ENCODE measurements at places on chromosomes 1 and 21.
A peak's percentile ranks its signal among the peaks of the same experiment; 100 is the strongest.

DNA sequence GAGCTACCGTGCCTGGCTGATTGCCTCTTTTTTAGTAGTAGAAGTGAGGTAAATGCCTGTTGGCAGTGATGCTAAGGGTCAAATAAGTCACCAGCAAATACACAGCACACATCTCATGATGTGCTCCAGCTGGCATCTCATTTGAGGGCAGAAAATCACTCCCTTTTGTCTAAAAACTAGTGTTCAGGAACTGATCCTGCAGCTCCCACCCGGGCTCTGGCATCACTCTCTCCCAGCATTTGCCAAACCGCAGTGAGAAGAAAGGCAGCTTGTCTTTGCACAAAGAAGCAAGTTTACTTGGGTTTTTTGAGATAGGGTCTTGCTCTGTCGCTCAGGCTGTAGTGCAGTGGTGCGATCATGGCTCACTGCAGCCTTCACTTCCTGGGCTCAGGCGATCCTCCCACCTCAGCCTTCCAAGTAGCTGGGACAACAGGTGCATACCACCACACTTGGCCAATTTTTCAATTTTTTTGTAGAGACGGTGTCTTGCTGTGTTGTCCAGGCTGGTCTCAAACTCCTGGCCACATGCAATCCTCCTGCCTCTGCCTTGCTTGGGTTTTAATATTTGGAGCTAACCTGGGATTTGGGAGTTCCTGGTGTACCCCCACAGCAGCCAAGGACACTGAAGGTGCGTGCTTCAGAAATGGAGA lies 4.1 kb downstream of the RBP7 start:
- no peak for DNase-seq

DNA sequence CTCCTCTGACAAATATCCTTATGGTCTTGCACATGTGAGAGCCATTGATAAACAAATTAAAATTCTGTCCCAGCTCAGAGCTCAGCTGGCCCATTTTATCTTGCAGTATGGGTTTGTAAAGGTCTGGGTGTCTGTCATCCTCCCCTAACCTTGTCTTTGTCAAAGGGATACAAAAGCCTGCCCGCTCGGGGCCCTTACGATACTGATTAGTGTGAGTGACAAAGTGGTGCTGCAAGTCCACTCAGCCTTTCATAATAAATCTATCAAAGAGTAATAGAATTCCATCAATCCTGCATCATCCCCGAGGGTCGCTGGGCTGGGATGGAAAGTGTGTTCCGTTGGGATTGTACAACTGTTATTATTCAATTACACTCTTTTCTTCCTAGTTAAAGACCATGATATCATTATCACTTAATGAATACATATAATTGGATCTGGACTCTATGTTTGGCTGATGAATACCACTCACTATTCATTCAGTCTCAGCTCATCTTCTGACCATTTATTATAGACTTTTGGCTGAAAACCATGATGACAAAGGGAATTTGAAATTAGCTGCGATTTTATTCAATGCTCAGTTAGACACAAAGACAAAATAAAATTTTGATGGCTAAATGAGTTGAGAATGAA lies 122.5 kb upstream of the FOXD3 start:
- no peak for DNase-seq

DNA sequence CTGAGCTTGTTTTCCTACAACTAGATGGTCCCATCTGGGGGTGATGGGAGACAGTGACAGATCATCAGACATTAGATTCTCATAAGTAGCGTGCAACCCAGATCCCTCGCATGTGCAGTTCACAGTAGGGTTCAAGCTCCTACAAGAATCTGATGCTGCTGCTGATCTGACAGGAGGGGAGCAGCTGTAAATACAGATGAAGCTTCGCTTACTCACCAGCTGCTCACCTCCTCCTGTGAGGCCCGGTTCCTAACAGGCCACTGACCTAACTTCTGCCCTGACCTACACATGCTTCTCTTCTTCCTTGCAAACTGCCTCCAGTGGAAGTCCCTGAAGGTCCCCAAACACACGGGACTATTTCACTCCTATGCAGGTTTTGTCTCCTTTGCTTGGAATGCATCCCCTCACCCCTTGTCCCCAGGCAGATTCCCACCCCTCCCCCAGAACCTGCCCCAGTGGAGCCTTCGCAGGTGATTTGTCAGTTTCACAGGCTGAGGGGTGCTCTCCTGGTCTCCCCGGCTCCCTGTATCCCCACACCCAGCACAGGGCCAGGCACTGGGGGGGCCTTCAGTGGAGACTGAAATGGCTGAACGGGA lies 5.7 kb upstream of the ZBTB48 start:
- no peak for DNase-seq

DNA sequence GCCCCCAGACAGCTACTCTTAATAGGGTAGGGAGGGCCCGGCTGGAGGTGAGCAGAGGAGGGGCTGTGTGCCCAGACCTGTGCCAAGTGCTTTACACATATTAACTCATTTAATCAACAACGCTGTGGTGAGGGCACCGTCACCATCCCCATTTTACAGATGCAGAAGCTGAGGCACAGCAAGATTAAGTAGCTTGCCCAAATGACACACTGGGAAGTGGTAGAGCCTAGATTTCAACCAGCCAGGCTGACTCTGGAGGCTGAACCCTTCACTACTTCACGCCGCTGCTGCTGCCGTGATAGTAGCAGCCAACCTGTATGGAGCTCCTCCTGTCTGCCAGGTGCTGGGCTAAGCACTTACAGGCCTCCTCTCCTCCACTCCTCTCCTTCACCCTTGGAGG lies 127.2 kb downstream of the PTPRU start:
- peak; percentile 3 for DNase-seq

DNA sequence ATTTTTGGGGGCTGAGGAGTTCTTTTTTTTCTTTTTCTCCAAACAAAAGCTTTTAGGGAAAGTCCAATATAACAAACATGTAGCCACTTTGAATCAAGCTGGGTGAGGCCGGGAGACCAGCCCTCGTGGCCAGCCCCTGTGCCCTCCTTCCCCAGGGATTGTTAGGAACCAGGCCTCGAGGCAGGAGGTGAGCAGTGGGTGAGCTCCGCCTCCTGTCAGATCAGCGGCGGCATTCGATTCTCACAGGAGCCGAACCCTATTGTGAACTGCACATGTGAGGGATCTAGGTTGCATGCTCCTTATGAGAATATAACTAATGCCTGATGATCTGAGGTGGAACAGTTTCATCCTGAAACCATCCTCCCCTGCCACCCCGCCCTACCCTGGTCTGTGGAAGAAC lies 41.8 kb upstream of the TTC22 start:
- no peak for DNase-seq

- no peak for DNase-seq
These were observed 50.7 kb downstream of the WNT9A start for GRCh38 chr1:227896710-227897655.

DNA sequence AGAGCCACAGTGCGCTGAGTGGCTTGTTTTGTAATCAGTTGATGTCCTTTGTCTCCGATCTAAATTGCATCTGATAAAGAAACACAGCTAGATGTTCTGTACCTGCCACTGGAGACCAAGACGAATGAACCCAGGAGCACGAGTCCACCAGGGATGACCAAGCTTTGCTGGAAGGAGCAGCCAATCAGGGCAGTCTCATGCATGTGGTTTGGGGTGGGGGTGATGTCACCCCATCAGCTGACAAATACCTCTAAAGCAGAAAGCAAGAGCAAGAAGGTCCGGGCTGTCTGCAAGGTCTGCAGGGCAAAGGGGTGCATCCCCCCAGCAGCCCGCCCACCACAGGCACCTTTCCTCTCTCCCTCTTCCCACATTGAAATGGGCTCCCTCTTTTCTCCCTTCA lies 653.8 kb downstream of the AJAP1 start:
- no peak for DNase-seq
